ENCODE measurements at places on chromosomes 13 and 19.

DNA sequence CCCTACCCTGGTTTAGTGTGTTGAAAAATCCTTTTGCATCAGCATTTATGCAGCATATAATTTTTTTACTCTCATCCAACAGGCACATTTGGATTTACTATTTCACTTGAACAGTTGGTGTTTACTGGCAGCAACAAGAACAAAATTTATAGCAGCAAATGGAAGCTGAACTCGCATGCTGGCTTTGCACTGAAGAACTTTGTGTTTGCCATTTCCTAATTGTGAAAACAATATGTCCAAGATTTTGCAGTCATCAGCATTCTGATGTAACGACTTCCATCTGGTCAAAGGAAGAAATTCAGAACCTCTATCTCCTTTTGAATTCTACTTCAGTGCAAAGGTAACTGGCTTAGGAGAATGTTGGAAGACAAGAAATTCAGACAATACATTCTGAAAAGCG is 131.0 kb downstream of the DLEU7 start:
- DNase-seq, result no peak

- no peak for DNase-seq
These were observed 10.6 kb upstream of the ZNF460 start for GRCh38 chr19:57269515-57270250.

DNA sequence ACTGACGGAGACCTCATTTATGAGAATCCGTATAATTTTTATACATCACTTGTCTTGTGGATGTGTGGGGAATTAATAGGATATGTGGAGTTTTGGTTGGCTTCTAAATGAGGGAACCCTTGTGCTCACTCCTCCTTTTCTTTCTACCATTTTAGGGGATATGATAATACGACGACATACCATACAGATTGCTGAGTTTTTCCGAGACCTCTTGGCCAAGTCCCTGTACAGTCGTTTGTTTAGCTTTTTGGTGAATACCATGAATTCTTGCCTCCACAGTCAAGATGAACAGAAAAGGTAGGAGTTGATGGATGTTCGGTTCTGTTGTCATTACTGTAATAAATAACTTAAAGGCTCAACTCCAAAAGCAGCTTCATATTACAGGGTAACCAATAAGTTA is 335.2 kb downstream of the MYO16 start:
- no peak for DNase-seq

DNA sequence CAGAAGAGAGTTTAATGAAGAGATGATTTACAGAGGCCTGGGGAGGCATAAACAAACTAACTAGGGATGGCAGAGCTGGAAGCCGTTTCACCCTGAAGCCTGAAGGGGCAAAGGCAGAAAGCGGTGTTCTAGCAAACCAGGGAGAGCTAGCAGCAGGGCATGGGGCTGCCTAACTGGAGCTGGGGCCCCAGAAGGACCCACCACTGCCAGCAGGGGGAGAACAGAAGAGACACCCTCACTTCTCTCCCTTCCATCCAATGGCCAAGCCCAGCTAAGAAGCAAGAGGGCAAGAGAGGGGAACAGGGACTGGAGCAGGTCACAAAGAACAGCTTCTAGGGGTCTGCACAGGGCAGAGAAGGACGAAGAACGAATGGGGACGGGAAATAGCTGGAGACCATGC is 195.5 kb downstream of the KATNAL1 start:
- DNase-seq, result no peak

DNA sequence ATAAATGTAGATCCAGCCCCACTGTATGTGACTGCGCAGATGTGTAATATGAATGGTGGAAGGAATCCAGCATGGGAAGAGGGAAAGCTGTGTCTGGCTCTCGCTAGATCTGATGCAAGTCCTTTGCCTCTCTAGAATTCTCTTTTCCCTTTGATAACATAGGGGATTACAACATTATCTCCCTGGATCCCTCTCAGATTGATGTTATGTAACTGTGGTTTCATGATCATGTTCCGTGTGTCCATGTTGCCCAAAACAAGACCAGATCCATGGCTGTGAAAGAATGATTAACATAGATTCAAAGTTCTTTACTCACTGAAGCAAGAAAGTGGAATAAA is 184.0 kb upstream of the UBL3 start:
- no peak for DNase-seq

DNA sequence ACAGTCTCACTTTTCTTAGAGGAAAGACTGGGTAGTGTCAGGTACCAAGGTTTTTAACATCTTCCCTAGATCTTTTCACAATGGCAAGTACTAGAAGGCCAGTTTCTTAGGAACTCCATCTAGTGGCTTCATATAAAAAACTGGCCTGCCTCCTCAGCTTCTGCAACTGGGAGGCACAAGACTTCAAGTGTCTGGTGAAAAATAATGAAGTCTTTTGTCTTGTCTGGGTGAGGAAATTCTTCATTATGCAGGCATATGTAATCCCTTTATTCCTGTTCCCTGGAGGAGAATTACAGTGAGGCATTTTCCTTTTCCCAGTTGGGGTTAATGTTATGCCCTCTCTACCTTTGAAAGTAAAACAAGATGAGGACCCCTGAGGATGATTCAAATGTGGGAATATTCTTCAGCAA is 300.5 kb downstream of the NALCN start:
- DNase-seq, result no peak

GRCh38 chr13:85709721-85710120 is 89.5 kb downstream of the SLITRK6 start:
- DNase-seq, result no peak

DNA sequence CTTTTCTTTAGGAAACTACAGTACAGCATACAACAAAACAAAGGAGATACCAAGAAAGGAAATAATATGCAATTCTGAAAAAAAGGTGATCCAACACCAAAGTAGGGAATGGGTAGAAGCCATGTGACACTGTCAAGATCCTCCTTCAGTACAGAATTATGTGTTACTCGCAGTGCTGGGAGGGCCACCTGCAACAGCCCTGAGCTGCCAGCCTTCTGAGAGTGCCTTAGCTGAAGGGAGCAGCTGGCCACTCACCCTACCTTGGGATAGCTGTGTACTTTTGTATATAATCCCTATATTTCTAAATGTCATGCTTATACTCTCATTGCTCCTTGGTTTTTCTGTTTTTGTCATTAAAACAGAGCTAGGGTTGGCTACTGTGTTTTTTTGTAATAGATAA is 1518.2 kb upstream of the PCDH20 start:
- no peak for DNase-seq

- DNase-seq, result no peak
These were observed 214.1 kb downstream of the KATNAL1 start for GRCh38 chr13:30093236-30093635.

DNA sequence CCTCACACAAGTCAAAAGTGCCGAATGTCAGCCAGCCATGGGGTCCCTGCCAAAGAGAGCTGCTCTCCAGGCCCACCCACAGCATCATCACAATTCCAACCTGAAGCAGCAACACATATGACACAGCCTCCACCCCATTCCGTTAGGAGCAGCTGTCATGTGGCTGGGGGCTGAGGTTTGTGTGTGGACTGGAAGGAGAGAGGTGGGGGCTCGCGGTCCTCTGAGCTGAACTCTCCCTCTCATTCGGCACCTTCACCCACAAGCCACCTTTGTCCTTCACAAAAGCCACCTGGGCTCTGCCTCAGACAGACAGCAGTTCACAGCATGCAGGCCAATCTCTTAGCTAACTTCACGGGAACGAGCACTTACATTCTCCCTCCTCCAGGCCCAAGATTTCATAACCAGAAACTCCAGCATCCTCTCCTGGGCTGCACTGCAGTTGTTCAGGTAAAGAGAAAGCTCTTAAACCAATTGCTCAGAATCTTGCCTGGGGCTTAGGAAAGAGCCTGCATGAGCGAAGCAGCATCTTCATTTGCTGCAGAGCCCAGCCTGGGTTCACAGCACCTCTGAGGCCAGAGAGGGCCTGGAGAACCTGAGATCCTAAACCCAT is 7.2 kb downstream of the RAB20 start:
- no peak for DNase-seq

GRCh38 chr13:113155201-113155600 is 3.2 kb upstream of the PROZ start:
- DNase-seq, result no peak

DNA sequence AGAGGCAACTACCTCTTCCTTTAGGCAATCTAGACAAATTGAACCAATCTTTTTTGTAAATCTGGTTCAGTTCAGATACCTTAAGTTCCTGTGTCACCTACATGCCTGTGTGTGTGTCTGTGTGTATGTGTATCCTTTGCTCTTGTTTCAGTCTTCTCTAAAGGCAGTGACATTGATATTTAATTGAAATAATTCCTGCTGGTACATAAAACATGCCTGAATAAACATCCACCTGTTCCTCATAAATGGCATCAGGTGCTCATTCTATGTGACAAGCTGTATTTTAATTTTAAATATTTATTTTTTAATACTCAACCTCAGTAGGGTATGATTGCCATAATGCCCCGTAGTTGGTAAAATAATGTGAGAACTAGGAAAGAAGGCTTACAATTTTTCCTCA is 1606.4 kb upstream of the PRR20A start:
- no peak for DNase-seq

DNA sequence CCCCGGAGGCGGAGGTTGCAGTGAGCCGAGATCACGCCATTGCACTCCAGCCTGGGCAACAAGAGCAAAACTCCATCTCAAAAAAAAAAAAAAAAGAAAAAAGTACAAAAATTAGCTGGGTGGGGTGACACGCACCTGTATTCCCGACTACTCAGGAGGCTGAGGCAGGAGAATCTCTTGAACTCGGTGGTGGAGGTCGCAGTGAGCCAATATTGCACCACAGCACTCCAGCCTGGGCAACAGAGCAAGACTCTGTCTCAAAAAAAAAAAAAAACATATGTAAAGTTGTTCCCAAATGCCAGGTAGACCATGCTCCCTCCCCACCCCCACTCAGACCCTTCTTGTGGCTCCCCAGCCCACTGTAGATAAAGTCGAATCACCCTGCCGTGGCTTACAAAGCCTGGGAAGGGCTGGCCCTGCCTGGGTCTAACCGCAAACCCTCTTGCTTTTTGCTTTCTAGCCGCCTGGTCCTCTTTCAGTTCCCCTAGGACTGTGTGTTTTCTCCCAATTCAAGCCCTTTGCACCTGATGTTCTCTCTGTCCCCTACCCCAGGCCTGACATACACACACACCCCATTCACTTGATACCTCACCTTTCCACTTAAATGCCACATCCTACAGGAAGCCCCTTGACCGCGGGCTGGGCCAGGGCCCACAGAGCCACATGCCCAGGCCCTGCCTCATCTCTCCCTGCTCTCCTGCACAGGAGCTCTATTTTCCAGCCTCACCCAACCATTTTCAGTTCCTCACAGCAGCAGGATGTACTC is 34.4 kb downstream of the MAP4K1 start:
- DNase-seq, result no peak

DNA sequence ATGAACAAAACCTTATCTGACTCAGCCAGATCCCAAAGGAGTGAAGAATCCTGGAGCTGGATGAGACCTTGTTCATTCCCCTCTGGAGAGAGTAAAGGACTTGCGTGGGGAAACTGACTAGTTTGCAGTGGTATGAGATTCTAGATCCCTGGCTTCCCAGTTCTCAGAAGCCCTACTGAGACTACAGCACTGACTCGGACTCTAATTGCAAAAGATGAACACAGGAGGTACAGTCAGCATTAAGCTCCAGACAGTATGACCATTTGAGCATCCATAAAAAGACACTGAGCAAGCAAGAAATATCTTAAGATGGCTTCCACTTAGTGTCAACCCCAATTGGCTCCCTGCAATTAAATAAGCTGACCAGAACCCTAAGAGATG is 6.8 kb downstream of the ZC3H4 start:
- no peak for DNase-seq

DNA sequence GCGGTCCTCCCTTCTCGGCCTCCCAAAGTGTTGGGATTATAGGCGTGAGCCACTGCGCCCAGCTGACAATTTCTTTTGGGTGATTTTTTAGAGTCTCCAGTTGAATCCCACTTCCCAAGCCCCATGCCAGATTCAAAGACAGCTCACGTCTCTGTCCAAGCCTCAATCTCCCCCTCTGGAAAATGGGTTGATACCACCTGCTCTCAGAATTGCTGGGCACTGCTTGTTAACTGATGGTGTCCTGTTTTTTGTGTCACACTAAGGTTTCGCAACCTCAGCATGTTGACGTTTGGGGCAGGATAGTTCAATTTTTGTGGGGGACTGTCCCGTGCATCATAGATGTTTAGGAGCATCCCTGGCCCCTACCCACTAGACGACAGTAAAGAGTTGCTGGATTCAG is 14.2 kb upstream of the UPF1 start:
- no peak for DNase-seq

DNA sequence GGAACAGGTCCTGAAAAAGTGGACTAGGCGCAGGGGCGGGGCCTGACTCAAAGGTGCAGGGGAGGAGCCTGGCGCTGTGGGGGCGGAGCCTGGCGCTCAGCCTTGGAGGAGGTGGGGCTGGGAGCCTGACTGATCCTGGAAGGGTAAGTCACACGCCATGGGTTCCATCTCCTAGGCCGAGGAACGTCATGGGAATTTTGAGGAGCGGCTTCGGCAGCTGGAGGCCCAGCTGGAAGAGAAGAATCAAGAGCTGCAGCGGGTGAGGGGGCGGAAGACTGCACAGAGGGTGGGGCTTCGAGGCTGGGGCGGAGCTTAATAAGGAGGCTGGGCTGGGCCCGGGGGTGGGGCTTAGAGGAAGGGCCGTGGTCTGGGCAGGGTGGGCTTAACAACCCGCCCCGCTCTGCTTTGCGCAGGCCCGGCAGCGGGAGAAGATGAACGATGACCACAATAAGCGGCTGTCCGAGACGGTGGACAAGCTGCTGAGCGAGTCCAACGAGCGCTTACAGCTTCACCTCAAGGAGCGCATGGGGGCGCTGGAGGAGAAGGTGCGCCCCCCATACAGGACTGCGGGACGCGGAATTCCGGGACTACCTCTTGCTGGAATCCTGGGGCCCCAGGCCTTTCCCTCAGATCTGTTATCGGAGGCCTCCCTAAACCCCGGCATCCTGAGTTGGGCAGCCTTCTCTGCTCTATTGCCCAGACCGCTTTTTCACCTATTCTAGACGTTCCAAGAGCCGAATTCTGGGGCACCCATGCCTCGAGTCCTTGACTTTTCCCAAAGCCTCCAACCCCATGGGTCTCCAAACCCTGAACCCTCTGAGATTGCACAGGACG is 14.5 kb downstream of the PPFIA3 start:
- peak; percentile 47 for DNase-seq

DNA sequence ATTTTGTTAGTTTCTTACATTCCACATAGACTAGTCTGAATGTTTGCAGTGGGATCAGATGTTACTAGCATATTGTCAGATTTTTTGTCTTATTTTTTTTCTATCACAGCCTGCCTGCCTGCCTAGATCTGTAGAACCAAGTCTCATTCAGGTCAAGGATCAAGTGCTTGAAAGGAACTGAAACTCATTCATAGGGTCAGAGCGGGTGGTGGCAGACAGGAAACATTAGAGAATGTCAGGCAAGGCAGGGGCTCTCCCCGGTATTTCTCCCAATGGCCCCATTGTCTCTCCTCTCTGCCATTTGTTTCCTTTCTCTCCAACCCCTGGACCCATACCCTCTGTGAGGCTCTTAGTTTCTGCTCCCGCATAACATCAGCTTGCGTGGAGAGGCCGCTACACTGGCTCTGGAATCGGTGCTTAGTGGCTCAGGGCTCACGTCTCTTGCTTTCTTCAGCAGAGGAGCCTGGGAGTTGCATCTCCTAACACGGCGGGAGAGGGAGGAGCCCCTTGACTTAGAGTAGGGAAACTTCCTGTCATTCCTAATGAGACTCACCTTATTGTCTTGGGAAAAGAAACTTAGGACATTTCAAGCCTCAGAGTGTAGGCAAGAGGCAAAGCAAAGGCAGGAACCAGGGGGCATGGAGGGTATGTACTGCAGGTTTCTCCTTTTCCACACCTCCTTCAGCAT is 35.6 kb upstream of the SPATA13 start:
- DNase-seq, result no peak

Measured in activated T-cell treated with anti-CD3 and anti-CD28 coated beads for 1 hour (primary cell).